Breast epithelium (tissue), 4 donors: ENCODE measurements at places on chromosomes 12 and 14.
A peak's percentile ranks its signal among the peaks of the same experiment; 100 is the strongest.

DNA sequence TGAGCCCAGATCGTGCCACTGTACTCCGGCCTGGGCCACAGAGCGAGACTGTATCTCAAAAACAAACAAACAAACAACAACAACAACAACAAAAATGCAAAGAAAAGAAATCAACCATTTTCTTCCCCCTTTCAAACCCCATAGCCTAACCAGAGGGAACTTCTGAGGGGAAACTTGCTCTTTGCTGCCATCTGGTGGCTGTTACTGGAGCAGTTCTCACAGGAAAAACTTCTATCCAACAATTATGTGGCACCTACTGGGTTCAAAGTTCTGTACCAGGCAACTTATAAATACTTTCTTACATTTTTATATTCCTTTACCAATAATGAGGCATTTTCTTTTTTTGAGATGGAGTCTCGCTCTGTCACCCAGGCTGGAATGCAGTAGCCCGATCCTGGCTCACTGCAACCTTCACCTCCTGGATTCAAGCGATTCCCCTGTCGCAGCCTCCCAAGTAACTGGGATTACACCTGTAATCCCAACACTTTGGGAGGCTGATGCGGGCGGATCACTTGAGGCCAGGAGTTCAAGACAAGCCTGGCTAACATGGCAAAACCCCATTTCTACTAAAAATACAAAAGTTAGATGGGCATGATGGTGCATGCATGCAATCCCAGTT, 50.9 kb upstream of the BICDL1 start:
- DNase-seq, result no peak

DNA sequence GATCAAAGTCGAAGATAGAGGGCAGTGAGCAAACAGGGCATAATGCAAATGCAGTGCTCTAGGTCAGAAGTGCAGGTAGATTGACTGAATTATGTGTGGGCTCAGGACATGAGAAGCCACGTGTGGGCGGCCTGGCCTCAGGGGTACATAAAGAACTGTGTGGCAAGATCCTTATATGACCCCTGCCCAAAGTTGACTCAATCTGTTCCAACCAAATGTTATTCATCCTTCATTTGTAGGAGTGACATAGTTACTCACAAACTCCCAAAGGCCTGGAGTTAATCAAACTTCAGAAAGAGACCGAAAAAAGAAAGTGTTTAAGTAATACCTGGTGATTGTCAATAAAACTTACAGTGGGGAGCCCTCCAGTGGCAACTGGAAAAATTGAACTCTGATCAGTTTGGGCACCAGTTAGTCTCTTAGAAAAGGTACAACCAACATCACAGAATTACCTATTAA, 150.4 kb upstream of the FAR2 start:
- no peak for DNase-seq

- DNase-seq, result peak; percentile 41
Observed at GRCh38 chr14:99727096-99727870, 43.2 kb downstream of the CYP46A1 start.

DNA sequence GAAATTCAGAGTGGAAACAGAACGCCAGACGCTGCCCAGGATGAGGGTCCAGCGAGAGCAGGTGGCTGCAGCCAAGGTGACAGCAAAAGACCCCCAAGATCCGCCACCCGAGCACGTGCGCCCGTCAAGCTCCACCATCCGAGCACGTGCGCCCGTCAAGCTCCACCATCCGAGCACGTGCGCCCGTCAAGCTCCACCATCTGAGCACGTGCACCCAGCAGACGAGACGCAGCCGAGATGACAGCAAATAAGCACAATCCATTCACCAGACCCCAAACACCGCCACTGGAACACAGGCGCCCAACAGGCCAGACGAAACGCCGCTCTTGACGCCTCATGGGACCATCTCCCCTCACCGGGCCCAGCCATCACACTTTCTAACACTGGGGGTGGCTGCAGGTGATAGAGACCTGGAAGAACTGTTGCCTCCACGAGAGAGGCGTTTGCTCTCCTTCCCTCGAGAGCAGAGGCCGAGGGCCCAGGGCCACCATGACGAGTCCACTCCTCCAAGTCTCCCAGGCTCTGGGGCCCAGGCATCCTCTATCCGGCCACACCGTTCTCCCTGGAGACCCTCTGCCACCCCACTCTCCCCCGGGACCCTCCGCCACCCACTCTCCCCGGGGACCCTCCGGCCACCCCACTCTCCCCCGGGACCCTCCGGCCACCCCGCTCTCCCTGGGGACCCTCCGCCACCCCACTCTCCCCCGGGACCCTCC, 62.1 kb upstream of the GALNT9 start:
- DNase-seq, result no peak

GRCh38 chr12:13686260-13686659, 295.1 kb downstream of the GRIN2B start:
- no peak for DNase-seq

DNA sequence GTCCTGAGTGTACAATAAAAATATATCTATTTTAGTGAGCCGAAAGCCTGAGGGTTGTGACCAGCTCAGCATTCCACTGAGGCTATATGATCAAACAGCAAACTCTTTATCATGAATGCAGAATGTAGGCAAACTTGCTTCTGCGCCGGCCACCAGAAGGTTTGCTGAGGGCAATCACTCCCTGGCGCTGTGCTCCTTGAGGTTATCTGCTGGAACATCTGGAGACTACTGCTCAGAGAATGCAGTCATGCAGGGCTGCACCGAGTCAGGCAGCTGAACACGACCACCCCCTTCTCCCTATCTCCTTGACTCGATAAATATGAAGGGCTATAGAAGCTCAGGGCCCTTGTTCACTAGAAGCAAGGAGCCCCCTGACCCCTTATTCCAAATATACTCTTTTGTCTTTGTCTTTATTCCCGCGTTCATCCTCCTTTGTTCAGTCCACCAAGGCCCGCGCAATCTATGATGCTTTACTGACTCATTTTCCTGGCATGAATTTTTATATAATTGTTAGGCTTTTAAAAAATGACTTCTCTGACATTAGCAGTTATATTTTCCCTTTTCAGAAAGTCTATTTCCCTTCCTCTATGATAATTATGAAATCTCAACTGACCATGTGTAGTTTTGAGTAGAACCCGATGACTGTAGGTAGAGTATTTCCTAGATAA, 1089.3 kb downstream of the SLC16A7 start:
- no peak for DNase-seq

DNA sequence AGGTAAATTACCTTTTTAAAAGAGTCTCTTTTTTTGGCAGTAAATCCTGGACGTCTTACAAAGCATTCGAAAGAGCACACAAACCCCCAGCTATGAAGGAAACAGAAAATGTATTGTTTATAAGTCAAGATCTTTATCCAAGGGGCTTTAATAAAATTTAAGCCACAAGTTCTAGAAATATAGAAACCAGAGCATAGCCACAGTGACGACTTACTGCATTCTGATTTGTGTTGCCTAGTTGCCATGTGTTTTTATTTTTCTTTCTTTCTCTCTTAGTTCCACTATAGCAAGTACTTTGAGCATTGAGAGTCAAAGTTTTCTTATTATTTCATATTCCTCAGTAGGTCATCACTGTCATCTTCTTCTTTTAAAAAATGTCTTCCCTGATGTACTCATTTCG, 47.8 kb upstream of the TBPL2 start:
- DNase-seq, result no peak

DNA sequence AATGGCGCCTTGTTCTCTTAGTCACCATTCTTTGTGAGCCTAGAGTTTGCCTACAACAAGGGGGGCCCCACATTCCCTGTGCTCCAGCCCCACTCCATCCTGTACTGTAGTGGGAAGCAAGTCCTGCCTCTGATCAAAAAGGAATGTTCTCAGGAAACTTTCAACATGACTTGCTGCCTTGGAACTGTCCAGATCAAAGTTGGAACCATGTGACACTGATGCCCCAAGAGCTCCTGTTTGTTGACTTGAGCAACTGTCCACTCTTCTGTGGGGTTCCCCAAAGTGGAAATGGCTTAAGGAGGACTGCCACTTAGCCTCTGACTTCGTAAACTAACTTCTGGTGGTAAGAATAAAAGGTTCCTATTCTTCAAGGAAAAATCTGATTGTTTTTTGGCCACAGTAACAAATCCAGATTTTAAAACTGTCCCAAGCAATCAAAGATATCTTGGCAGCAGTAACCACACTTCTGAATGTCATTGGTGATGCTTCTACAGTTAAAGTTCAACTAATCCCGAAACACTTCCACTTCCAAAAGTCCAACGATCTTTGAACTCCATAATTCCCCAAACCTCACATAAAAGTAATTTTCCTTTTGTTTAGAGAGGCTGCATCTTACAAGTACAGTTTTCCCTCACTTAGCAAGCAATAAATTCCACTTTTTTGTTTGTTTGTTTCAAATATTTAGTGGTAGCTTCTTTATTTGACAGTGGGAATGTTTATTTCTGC, 67.2 kb downstream of the PAH start:
- DNase-seq, result no peak

DNA sequence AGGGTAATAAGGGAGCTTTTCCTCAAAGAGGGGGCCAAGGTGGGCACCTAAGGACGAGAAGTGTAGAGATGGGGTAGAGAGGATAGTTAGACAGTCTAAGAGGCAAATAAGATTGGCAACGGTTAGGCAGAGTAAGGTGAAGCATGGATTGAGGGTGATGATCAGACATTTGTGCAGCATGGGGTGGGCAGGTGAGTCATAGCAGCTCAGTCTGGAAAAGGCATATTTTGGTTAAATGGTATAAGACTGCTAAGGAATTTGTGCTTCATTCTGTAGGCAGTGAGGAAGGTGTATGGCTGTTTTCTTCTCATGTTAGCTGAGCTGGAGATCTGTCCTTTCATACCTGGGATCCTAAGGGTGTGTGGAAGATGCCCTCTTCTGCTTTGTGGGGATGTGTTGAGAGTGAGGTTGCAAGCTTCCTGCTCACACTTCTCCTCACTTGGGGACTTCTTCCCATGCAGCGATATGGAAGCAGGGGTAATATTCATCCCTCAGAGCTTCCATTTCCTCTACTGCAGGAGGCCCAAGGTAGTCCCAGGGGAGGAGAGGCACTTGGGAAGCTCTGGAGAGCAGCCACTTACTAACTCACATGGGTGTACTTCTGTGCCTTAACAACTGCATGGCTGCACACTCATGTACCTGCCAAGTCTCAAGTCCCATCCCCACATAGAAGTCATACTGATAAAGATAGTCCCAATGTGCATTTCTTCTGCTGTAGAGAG, 28.9 kb downstream of the GSG1 start:
- DNase-seq, result no peak

DNA sequence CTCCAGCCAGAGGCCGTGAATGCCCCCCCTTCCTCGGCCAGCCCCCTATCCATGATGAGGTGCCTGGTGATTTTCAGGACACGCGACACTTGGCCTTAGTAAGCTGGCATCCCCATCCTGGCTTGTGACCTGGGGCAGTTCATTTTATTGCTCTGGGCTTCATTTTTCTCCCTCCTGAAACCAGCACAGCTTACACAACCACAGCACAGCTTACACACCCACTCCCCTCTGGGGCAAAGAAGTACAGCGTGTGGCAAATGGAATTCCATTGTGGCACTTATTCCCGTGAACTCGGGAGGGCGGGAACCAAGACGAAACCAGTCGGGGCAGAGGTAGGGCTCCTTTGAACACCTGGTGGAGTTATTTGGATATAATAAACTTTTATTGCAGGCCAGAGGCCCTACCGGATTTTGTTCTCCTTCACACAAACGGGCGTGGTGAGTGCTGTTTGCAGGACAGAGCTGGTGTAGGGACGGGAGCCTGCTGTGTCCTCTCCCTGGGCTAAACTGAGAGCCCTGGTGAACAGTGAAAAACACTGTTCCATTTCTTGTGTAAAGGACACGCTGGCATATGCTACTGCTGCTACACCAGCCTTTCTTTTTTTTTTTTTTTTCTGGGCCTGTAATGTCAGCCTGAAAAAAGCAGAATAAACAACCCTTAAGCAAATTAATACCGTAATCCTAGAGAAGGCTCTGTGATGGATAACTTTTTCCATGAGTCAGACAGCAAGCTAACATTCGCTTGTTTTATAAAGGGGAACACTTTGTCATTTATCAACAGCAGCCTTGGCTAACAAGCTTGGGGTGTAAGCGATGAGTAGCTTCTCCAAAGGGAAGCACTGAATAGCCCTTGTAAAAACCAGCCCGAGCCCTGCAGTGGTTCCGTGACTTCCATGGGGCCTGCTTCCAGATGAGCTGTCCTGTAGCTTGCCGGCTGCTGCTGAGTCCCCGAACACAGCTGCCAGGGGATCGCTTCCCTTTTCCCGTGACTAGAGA, 29.3 kb downstream of the CD9 start:
- peak; percentile 73 for DNase-seq

GRCh38 chr14:32507029-32507984, 178.2 kb downstream of the AKAP6 start:
- no peak for DNase-seq

DNA sequence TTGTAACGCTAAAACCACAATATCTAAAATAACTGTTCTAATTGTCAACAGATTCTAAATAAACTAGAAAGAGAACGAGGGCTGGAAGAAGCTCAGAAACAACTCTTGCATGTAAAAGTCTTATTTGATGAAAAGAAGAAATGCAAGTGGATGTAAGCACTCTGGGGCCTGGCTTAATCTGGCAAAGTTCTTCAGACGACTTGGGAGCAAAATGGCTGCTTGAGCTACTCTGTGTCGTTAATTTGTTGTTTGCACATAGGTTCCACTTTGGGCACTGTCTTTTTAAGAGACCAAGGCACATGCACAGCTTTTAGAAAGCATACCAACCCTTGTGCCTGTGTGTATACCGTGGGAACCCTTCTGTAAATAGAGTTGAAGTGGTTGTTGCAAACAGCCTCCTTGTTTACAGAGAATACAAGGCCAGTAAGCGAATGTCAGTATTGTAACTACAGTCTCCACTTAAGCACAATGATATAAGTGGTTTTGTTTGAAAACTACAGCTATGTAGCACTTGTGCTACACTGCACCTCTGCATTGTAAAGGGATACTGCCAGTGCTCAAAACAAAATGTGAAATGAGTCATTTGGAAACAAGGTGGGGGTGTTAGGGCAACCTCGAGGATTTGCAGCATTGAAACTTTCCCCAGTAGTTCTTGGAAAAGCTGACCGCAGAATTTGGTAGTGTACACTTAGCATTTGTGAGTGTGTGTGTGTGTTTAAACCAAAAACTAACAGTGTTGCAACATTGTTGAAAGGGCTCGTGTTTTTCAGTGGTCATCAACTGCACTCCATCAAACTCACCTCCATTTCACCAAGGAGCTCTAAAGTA, 154.3 kb downstream of the CEP83 start:
- DNase-seq, result no peak

GRCh38 chr14:46488374-46488773, 163.2 kb downstream of the RPL10L start:
- no peak for DNase-seq
